A172 (cell line): ENCODE measurements at places on chromosomes 1 and 21.
A peak's percentile ranks its signal among the peaks of the same experiment; 100 is the strongest.

DNA sequence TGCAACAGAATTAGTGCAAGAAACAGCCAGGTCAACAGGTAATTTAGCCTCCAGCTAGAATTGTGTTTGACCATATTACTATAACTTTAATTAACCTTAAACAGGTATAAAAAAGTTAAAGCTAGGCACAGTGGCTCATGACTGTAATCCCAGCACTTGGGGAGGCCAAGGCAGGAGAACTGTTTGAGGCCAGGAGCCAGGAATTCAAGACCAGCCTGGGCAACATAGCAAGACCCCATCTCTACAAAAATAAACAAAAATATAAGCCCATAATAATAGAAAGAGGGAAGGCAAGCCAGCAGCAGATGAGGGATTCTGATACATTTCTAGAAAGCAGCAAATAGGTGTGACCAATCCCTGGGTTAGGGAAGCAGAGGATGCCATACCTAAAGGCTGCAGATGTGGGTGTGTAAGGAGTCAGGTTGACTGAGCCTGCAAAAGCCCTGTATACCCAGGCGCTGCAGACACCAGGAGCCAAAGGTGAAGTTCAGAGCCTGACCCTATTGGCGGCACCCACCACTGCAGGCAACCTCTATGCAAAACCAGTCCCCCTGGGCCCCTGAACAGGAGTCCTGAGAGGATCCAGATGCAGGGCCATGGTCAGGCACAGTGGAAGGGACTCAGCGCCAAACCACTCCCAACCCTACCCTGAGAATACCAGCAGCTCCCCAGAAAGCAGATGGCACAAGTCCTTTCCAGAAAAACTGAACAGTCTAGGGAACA, 19.3 kb upstream of the LSS start:
- DNase-seq = no peak

- DNase-seq = no peak
Observed at GRCh38 chr1:168801032-168801745, 72.2 kb upstream of the DPT start.

- no peak for DNase-seq
Observed at GRCh38 chr1:231581859-231582258, 44.7 kb upstream of the DISC1 start.

DNA sequence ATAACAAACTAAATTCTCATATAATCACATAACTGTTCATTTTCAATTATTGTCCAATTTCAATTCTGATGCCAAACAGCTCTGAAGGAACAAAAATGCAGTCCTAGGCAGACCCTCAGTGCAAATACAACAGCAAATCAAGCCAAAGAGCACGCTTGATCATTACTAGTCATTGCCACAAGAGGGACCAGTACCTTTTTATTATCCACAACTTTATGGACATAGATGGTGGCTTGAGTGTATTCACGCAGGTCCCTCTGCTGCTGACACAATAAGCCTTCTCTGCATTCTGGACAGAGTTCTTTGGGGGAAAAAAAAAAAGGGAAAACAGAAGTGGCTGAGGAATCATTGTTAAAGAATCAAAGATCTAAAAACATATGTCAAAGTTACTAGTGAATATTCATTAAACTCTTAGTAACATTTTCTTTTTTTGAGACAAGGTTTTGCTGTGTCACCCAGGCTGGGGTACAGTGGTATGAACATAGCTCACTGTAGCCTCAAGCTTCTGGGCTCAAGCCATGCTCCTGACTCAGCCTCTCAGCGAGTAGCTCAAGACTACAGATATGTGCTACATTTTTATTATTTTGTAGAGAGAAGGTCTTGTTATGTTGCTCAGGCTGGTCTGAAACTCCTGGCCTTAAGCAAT, 34.3 kb upstream of the RAP1GAP start:
- DNase-seq = peak; percentile 32

- no peak for DNase-seq
Observed at GRCh38 chr1:65679773-65680172, 112.9 kb upstream of the PDE4B start.

DNA sequence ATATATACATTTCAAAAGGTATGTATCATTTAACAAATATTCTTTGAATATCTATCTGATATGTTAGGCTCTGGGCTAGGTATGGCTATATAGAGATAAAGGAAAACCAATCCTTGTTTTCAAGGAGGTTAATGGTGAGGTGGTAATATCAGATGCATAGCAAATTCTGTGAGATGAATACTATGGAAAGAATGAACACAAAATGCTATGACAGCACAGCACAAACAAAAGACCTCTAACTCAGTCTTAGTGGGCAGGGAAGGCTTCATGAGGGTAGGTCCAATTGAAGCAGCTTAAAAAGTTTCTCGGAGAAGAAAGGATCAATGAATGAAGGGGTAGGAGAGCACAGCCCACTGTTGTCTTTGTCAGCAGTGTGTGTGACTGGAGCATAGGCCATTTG, 27.2 kb downstream of the FASLG start:
- DNase-seq = no peak

- no peak for DNase-seq
Observed at GRCh38 chr1:28176492-28177470, at the start of gene PTAFR. Gene PTAFR, minus strand, starts transcription at chr1:28176690. Its CDS starts 25,669 bp downstream, at chr1:28151021.

DNA sequence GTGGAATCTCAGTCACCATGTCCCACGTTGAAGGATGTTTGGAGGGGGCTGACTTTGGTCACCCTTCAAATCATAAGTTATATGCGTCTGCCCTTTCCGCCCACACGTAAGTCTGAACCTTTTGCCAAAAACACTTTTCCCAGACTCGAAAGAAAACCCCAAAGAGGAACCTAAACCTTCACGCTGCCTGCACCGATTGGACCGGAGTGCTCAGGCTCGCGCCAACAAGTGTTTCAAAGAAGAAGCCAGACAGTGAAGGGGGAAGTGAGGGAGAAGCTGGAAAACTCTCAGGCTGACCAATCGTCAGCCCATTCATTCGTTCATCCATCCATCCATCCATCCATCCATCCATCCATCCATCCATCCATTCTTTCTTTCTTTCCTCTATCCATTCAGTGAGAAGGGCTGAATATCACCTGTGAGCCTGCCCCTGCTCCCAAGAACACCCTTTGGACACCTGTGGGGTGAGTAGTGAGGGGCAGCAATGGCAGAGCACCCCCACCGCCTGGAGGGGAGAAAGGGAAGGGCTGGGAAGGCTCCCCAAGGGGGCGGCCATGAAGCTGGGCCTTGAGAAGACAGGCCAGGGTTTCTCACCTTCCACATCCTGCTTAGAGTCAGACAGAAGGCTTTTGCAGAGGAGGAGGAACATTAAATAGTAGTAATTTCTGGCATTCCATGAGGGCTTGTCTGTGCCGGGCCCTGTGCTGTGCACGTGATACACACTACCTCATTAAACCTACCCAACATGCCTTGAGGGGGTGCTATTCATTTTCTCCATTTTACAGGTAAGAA, 27.1 kb upstream of the RUNX3 start:
- no peak for DNase-seq

GRCh38 chr1:235327559-235328270, at the start of gene ARID4B:
Gene ARID4B, minus strand, starts transcription at chr1:235328179. Its CDS starts 1,260 bp downstream, at chr1:235326919.
- no peak for DNase-seq

DNA sequence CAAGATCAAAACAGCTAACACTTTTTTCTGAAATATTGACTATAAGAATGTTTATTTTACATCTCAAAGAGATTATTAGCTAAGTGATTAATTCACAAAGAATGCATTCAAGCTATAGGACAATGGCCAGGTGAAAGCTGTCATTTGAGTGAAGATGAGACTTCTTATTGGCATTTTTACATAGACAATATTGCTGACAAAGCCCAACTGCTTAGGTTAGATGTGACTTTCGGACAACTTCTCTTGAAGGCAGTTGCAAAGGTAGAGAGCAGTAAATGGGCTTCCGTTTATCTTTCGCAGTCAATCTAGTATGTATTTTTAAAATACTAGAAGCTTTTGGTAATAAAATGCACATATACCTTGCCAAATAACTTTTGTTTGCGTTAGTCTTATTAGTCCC, 1041.3 kb downstream of the AMY1C start:
- no peak for DNase-seq
